Activated naive CD4-positive, alpha-beta T cell treated with anti-CD3 and anti-CD28 coated beads, Interleukin-2, amount 50 U/mL, for 72 hours (primary cell): ENCODE measurements at places on chromosomes 3 and 15. TPM values are rescaled to one million over a fixed set of nuclear protein-coding genes. Genes with fewer than 3 reads are reported as not detected.
A peak's percentile ranks its signal among the peaks of the same experiment; 100 is the strongest.

DNA sequence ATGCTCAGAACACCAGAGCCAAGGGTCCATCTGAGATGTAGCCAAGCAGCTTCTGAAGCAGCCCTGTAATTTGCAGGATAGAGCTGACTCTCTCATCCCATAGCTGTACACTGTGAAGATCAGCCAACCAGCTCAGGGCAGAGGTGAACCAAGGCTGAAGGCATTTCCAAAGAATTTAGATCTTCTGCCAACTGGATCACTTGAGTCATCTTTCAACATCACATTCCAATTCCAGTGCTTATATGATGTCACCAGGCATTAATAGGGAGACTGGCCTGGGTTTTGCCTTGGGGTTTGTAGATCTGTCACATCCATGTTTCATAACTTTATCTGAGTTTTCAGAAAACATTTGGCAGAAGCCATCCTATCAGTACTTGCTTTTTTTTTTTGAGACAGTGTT lies 98.2 kb downstream of the NR2F2 start:
- DNase-seq = no peak

DNA sequence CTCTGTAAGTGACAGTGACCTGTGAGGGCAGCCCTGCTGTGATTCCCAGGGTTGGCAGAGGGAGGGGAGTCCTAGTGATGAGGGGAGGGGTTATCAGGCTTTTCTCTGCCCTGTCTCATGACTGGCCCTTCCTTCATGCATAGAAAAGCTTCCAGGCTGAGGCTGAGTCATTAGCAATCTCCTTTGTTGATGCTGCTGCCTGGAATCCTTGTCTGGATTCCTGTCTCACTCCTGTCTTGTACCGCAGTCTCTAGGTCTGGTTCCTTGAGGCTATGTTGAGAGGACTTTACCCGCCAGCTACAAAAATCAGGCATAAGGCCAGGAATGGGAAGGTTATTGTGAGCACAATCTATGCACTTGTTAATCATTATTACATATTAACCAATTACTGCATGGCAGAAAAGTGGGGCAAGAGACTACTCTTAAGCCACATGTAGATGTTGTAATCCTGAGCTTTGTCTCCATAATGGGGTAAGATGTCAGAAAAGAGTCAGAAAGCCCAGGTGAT lies 7.2 kb downstream of the KLHL6 start:
- DNase-seq = no peak

GRCh38 chr3:178850450-178851190 lies 221.0 kb downstream of the ZMAT3 start:
- DNase-seq = no peak

DNA sequence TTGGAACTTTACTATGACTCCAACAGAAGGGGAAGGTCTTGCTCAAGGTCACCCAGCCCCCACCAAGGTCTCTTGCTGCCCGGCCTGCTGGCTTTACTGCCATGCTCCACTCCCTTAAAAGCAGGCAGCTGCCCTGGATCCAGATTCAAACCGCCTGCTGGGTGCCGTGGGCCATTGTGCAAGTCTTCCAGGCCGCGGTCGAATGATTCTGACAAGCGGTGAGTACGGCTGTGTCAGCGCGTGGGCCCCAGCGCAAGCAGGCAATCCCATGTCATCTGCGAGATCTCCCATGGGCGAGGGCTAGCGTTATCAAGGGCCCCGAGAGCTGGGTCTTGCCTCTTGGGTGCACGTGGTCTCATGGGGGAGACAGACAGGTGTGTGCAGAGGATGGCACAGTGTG lies 37.6 kb downstream of the CORO2B start:
- no peak for DNase-seq

- no peak for DNase-seq
These were observed 194.3 kb downstream of the RORA start for GRCh38 chr15:61034678-61035291.

DNA sequence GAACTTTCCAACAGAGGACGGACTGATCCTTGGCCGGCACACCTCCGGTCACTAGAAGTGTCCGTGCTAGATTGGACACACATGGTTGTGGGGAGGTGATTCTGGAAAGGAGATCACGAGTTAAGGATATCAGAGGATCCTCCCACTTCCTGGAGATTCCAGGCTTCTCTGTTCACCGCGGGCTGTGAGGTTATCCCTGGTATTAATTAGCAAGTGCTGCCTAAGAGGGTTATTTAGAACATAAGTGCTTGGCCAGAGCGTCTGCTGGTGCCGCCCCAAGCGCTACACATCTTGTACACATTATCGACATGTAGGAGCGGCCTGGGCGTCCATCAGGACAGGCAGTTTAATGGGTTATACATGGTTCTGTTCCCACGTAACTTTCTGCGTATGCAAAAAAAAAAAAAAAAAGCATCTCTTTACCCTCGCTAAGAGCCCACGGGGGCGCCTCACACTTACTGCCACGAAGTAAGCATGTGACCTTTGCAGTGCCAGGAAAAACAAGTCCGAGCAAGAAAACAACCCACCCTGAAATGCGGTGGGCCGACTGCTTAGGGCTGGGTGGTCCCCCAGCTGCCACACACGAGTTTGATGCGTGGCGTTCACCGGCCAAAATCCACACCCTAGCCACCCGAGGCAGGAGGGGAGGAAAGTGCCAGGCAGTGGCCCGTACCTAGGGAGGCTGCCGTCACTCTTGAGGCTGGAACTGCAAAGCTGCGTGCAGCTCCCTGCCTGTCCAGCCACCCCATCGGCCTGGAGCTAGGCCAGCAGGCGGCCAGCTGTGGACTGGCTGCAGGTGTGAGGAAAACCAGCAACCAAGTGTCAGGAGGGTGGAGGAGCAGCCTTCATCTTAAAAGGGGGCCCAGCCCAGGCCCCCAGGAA lies 78.0 kb downstream of the CPN2 start:
- peak; percentile 42 for DNase-seq

DNA sequence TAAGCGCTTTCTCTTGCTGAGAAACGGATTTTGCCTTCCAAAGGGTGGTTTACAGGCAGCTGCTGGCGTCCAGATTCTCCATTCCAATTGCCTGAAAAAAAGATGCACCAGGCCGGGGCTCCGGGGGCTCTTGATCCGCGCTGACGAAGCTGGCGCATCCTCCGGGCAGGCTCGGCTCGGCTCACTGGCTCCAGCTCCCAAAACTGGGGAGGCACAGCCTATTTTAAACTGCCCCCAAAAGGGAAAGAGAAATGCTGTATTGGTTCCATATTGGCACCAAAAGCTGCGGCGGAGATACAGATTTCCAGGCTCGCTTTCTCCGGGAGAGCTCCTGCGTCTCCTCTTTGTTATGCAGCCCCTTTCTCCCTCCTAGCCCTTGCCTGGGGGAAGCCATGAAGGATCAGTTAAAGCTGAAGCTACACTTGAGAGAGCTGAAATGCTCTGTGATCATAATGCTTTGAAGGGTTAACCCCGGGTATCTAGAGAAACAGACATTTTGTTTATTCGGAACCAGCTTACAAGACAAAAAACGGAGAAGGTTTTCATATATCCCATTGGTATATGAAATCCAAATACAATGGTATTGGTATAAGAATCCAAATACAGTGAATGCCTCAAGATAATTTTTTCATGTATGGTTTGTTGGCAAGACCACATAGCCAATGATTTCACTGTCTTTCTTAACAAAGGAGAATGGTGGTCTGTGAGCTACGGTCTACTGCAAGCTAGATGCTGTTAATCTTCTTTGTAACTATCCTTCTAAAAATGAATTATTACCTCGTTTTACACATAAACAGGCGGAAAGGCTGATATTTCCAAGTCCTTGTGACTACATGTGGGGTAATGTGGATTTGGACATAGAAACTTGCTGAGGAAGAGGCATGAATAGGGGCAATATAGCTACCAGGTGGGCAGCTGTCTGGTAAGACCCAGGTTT lies 693 bp downstream of the CD200 start:
- DNase-seq = peak; percentile 37

DNA sequence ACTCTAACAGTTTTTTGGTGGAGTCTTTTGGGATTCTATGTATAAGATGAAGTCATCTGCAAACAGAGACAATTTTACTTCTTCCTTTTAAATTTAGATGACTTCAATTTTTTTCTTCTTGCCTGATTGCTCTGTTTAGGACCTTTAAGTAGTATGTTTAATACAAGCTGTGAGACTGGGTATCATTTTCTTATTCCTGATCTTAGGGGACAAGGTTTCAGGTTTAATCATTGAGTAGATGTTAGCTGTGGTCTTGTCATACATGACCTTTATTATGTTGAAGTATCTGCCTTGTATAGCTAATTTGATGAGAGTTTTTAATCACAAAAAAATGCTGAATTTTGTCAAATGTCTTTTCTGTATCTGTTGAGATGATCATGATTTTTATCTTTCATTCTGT lies 20.6 kb downstream of the GRM2 start:
- no peak for DNase-seq

DNA sequence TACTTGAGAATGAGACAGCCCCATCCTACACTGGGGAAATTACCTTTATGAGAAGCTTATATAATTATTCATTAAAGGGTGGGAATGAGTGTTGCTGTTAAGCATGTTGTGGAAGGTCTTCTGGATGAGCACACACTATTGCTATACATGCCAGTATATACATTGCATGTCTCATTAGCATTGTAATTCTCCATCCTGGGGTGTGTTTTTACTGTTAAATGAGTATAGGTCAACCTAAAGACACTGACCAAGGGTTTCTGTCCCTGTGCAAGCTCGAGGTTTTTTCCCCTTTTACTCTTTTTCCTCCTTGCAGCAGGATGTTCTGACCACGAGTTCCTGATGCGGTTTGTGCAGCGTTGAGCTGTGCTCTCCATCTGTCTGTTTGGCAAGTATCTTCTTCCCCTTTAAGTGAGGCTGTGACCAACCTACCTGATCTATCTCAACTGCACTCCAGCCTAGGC lies 7.2 kb upstream of the IVD start:
- no peak for DNase-seq

The NME9 gene
- 3.7 TPM for total RNA-seq

The PLSCR2 gene
- total RNA-seq = not detected

The GPR87 gene
- total RNA-seq = 0.97 TPM

The KAT2B gene
- 19.6 TPM for total RNA-seq

The PARP14 gene
- total RNA-seq = 69.3 TPM

The SOX14 gene
- not detected for total RNA-seq

The PTX3 gene
- not detected for total RNA-seq

The NRROS gene
- 17.2 TPM for total RNA-seq
